GM23248 (cell line): ENCODE measurements at places on chromosomes 5 and 9. TPM values are rescaled to one million over a fixed set of nuclear protein-coding genes. Genes with fewer than 3 reads are reported as not detected.

GRCh38 chr5:157523976-157524375 lies 51.6 kb downstream of the ADAM19 start:
- no peaks in the 10 kb centered on the region for H3K36me3 ChIP-seq
- no peak for DNase-seq
- H3K4me3 ChIP-seq = no peak overlapping the region
- H3K4me1 ChIP-seq = peaks cover 13% of the 10 kb centered on the region
- H3K27me3 ChIP-seq = no peaks in the 10 kb centered on the region
- H3K27ac ChIP-seq = no peak overlapping the region

- H3K36me3 ChIP-seq = no peaks in the 10 kb centered on the region
- no peaks in the 10 kb centered on the region for H3K4me1 ChIP-seq
- no peak overlapping the region for H3K4me3 ChIP-seq
- no peak overlapping the region for H3K27ac ChIP-seq
- DNase-seq = no peak
Observed at GRCh38 chr5:8766448-8766847, 779.4 kb downstream of the SEMA5A start.

GRCh38 chr5:33781286-33781685 lies 110.5 kb downstream of the ADAMTS12 start:
- peaks cover 9% of the 10 kb centered on the region for H3K4me1 ChIP-seq
- H3K27me3 ChIP-seq = no peaks in the 10 kb centered on the region
- H3K27ac ChIP-seq = no peak overlapping the region
- no peaks in the 10 kb centered on the region for H3K36me3 ChIP-seq
- no peak overlapping the region for H3K4me3 ChIP-seq

GRCh38 chr9:137194388-137194787 lies 5.9 kb downstream of the SSNA1 start:
- no peaks in the 10 kb centered on the region for H3K36me3 ChIP-seq
- H3K27ac ChIP-seq = no peak overlapping the region
- peaks cover 16% of the 10 kb centered on the region for H3K4me1 ChIP-seq
- no peak overlapping the region for H3K4me3 ChIP-seq
- no peak for DNase-seq
- no peaks in the 10 kb centered on the region for H3K27me3 ChIP-seq

DNA sequence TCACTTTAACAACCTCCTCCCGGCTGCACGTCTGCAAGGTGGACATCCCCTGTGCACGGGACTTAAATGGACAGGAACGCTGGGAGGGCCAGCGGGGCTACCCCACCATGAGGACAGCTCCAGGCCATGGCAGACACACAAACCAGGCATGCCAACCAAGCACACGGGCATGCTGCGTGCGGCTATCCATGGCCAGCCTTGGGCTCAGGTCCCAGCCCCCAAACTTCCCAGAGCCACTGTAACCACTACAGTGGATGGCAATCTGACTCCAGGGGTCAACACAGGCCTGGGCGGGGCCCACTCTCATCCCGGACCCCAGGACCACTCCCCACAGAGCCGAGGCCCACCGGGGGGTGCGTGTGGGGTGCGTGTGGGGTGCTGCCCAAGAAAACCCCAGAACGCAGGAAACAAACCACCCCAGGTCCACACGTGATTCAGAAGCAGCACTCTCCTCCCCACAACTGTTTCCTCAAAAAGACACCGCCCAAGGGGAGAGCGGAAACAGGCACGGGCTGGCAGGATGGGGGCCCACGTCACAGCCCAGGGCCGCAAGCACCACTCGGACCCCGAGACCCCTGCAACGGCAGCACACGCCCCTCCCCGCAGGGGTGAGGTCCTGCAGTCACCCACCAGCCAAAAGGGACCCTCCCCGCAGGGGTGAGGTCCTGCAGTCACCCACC lies 7.4 kb downstream of the SLC12A7 start:
- no peak overlapping the region for H3K4me3 ChIP-seq
- H3K27ac ChIP-seq = no peak overlapping the region
- DNase-seq = no peak

- no peak overlapping the region for H3K27ac ChIP-seq
- DNase-seq = no peak
- H3K36me3 ChIP-seq = no peaks in the 10 kb centered on the region
- H3K27me3 ChIP-seq = no peaks in the 10 kb centered on the region
- H3K4me1 ChIP-seq = no peaks in the 10 kb centered on the region
- H3K4me3 ChIP-seq = no peak overlapping the region
Observed at GRCh38 chr5:156686380-156686779, 163.7 kb upstream of the PPP1R2B start.

DNA sequence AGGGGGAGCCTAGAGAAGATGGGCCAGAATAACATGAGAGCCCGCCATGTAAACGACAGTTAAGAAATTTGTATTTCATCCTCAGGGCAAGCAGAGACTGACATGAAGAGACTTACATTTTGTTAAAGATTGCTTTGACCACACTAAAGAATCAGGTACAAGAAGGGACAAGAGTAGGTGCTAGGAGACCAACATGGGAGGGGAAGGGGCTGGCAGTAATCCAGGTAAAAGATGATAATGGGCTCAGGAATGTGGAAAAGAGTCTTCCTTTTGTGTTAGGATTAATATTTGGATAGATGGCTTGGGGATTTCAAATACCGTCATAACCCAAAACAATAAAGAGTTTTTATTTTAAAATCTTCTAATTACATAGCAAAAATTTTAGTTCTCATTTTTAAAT lies 137.3 kb downstream of the ZNF462 start:
- DNase-seq = no peak
- no peak overlapping the region for H3K27ac ChIP-seq
- H3K4me1 ChIP-seq = no peaks in the 10 kb centered on the region
- H3K4me3 ChIP-seq = no peak overlapping the region
- H3K27me3 ChIP-seq = no peaks in the 10 kb centered on the region
- H3K36me3 ChIP-seq = no peaks in the 10 kb centered on the region

- no peak overlapping the region for H3K4me3 ChIP-seq
- H3K27me3 ChIP-seq = peaks cover 5% of the 10 kb centered on the region; the same call in 1 of the 2 replicates
- 0 out of 2 replicates have a peak, but pooled peaks cover 7% of the 10 kb centered on the region for H3K4me1 ChIP-seq
- no peaks in the 10 kb centered on the region for H3K36me3 ChIP-seq
- peak; percentile 3 for DNase-seq
Observed at GRCh38 chr9:89805571-89806292, 200.9 kb downstream of the GADD45G start.

- peaks cover 33% of the 10 kb centered on the region for H3K27me3 ChIP-seq
- no peak overlapping the region for H3K4me3 ChIP-seq
- DNase-seq = no peak
- H3K27ac ChIP-seq = no peak overlapping the region
- H3K36me3 ChIP-seq = no peaks in the 10 kb centered on the region
- H3K4me1 ChIP-seq = no peaks in the 10 kb centered on the region
Observed at GRCh38 chr9:126650404-126651341, 36.9 kb downstream of the LMX1B start.

The CCL27 gene
- not detected in 2 replicates for total RNA-seq

The OBP2A gene
- not detected in 2 replicates for total RNA-seq

The CDH12 gene
- total RNA-seq = not detected in 2 replicates

The SLC6A18 gene
- total RNA-seq = not detected in 2 replicates

The REEP2 gene
- 4.4 and 5.0 TPM in 2 replicates for total RNA-seq

The SPATA31A3 gene
- not detected in 2 replicates for total RNA-seq
